ENCODE measurements at places on chromosomes 7 and 10.

DNA sequence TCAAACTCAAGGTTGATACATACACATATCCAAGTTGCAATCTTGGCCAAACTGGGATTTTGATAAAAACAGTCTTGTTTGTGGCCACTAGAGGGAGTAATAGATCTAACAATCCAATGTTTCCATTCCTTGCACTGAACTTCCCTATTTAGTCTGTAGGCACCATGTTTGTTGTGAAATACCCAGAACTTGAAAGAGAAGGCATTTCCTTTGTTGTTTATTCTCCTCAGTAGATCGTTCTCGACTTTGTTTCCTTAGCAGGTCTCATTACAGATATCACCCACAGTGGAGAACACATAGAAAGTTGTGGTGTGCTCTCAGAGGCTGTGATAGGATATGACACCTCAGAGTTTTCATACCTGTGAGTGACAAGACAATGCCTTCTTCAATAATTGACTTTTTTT is 70.3 kb upstream of the MXI1 start:
- peak; percentile 51 for DNase-seq

- DNase-seq = peak; percentile 24
These were observed 6.9 kb downstream of the FAM241B start for GRCh38 chr10:69636626-69637605.

DNA sequence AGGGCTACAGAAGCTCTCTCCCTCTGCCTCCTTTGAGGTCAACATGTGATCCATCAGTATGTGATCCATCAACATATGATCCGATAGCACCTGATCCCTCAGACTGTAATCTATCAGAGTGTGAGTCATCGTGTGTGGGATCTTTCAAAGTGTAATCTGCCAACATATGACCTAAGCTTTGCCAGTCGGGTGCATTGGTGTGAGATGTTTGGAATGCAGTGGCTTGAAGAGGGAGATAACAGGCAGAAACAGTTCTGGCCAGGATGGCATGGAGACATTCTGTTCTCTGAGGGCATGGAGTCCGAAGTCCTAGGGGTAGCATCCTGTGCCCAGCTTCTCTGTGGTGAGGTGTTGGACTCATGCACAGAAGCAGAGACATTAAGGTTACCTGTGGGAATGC is 217.7 kb upstream of the ETV1 start:
- no peak for DNase-seq

DNA sequence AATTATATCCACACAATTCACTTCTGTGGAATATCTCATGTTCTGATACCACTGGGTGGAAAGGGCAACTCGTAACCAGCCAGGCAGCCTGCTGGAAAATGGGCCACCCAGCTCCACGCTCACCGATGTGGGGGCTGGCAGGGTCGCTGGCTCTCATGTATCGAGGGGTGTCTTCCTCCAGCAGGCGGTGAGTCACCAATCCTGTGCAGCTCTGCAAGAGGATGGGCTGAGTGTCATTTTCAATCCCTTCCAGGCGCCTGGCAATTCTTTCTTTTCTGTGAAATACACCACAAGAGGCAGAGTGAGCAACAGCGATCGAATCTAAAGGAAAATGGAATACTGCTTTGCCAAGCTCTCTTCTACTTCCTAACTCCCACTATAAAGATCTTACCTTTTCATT is 80.1 kb downstream of the SVIL start:
- DNase-seq = no peak

GRCh38 chr7:92461027-92462003 is 14.0 kb downstream of the GATAD1 start:
- DNase-seq = peak; percentile 12

- no peak for DNase-seq
These were observed 455.7 kb upstream of the KLF6 start for GRCh38 chr10:4240608-4241197.

- no peak for DNase-seq
These were observed 50.8 kb downstream of the C10orf120 start for GRCh38 chr10:122648599-122649428.

DNA sequence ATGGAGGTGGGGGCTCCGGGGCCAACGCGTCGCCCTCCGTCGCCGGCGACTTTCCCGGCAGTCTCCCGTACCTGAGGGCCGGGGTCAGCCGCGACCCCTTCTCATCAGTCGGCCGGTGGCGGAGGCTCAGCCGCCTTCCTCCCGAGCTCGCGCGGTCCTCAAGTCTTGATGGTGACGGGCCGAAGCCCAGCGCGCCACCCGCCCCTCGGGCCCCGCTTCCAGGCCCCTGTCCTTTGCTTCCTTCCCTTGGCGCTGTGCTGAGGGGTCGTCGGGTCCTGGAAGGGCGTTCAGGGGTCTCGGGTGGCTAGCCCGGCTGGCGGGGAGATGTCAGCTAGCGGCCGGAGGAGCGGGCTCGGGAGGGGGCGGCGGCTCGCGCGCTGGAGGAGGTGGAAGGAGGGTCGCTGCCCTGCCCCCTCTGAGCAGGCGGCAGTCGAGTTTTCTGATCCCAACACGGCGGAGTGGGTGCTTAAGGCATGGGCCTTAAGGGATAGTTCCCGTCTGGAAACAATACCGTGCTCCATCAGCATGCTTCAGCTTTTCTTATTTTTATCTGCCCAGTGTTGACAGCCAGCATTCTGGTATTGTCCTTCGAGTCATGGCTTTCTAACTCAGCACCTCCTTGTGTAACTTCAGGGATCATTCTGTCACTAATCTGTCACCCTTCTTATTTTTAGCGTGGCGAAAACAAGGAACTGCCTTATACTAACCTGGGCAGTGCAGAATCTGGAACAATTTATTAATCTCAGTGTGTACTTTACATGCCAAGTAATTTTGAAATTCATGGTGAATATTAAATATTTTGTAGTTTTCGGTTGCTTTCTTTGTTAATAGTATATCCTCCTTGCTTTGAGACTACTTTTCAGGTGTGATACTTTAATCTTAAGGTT is 748 bp downstream of the PHTF2 start:
- DNase-seq = peak; percentile 6

GRCh38 chr10:32454148-32454547 is 8.2 kb downstream of the CCDC7 start:
- DNase-seq = no peak

DNA sequence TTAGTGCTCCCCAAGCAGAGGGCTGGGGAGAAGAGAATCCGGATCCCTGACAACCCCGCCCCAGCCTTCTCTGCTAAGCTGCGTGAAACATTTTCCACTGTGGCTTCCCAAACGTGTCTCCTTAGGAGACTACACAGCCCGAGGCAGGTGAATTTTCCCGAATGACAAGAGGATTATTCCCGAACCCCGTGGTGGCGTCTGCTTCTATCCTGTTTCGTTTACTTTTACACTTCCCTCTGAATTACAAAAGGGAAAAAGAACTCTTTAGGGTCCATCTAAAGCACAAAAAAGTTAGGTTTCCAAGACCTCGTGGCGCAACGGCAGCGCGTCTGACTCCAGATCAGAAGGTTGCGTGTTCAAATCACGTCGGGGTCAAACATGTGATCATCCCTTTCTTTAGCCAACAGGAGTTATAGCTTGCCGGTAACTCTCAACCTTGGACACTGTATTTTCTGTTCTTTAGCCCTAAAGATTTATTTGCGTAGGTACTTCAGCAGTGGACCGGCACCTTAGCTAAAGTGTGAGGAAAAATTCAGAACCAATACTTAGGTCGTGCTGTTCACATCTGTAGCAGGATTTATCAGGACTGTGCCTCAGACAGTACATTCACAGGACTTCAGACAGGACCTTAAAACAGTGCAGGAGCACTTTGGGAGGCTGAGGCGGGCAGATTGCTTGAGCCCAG is 3.2 kb upstream of the ZNF789 start:
- DNase-seq = no peak

DNA sequence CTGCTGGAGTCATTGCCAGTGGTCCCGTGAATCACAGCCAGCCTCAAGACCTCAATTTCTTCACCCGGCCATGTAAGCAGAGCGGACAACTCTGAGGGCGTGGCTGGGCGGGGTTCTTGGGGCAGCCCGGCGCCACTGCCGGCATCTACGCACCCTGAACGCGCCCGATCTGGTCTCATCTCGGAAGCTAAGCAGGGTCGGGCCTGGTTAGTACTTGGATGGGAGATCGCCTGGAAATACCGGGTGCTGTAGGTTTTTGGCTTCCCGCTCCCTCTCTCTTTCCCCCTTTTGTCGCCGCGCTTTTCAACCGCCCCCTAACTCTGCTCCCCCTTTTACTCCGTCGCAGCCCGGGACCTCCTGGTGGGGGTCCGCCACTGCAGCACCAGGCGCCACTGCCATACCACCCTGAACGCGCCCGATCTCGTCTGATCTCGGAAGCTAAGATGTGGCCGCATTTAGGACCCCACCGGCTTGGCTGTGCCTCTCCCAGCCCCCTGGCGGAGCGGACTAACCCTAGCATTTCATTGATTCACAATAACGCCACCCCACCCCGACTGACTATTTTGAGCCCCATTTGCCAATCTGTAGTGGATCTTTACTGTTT is 25.3 kb downstream of the GARIN1A start:
- no peak for DNase-seq
